ENCODE measurements at places on chromosomes 12 and 14.

GRCh38 chr12:45509187-45509586, 220.3 kb upstream of the ARID2 start:
- no peak for DNase-seq

DNA sequence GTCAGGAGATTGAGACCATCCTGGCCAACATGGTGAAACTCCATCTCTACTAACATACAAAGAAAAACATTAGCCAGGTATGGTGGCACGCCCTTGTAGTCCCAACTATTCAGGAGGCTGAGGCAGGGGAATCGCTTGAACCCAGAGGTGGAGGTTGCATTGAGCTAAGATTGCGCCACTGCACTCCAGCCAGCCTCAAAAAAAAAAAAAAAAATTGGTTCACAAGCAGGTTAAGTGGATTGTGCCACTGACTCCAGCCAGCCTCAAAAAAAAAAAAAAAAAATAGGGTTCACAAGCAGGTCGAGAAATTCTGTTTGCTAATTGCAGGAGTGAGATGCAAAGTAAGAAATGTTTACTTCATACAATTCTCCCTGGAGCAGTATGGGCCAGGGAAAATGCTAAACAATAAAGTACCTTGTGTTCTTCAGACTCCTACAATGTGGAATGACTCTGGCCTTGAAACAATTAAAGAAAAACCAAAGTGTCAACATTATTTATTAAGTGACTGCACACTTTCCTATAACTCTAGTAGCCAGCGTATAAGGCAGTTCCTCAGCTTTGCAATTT, 6.1 kb downstream of the EDDM3B start:
- no peak for DNase-seq

DNA sequence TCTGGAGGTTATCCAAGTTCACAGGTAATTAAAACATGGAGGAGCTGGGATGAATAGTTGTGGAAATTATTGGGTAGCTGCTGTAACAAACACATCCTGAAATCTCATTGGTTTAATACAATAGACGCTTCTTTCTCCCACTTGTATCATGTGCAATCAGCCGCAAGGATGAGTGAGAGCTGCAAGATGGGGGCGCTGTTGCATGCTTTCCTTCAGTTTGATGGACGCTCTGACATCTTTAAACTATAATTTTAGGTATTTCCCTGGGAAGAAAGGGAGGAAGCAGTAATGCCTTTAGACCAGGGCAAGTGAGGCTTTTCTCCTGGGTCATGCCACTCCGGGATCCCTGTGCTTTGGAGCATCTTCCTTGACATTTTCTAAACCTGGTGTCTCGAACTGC, 178.7 kb downstream of the PAWR start:
- no peak for DNase-seq

DNA sequence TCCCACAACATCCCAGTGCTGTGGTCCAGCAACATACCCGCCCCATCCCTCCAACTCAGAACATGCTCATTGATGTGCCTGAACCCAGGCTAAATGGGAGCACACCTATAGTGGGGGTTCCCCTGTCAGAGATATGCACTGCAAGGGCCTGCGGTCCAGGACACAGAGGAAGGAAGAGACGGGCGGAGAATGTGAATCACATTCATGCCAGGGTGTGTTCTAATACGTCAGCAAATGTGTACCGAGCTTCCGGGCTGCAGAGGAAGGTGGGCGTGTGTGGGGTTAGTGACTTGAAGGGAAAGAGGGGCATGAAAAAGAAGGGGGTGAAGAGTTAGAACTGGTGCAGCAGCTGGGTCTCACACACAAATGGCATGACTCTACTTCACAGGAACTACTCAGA, 83.7 kb downstream of the DPF3 start:
- peak; percentile 89 for DNase-seq

DNA sequence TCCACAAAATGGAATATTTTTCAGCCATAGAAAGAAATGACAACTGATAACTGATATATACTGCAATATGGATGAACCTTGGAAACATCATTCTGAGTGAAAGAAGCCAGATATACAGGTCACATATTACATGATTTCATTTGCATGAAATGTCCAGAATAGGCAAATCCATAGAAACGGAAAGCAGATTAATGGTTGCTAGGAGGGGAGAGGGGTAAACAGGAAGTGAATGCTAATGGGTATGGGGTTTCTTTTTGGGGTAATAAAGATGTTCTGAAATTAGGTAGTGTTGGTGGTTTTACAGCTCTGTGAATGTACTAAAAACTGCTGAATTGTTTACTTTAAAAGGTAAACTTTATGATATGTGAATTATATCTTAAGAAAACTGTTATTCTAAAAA, 6.5 kb downstream of the RAD51AP1 start:
- DNase-seq: no peak

All from activated CD4-positive, alpha-beta memory T cell treated with anti-CD3 and anti-CD28 coated beads for 36 hours (primary cell).